CD4-positive, alpha-beta T cell treated with Interleukin-6 at 100 ng/mL for 8 hours (primary cell): ENCODE measurements at places on chromosomes 6 and 20.

GRCh38 chr6:33815854-33816253, 12.1 kb upstream of the MLN start:
- no peak for DNase-seq

DNA sequence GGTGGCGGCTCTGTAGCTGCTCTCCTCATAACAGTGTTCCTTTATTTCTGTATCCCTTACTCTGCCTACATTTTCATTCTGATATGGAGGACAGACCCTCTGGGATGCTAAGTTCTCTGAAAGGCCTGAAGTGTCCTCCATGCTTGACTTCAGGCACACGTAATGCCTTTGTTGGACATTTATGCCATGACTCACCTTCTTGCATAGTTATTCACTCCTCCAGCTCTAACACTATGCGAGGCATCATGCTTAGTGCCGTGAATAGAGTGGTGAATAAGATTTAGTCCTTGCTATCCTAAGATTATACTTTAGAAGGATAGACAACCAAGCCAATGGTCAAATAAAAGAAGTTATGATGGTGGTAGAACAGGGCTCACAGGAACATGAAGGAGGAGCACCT, 760.9 kb upstream of the FLRT3 start:
- DNase-seq = no peak

DNA sequence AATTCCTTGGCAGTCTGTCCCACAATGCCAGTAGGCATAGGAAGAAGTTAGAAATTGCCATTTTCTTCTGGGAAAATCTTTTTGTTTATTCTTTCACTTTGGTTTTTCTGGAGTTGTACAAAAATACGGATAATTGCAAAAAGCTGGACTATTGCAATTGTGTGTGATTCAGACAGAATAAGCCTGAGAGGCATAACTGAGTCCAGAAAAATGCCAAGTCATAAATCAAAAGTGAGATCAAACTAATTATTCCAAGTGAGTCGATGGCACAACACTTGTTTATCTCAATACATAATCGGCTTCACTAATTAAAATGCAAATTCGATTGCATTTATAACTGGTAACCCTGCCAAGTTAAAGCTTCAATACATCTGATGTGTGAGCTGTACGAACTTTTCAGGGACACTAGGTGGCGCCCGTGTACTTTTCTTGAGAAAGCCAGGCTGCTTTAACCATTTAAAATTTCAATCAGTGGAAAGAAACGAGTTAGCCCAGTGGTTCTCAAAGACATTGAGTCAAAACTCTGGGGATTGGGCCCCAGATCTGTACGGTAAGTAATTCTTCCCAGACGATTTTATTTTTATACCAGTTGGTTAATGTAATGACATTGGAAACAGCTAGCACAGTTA, 102.6 kb downstream of the LAMP5 start:
- DNase-seq = peak; percentile 29

DNA sequence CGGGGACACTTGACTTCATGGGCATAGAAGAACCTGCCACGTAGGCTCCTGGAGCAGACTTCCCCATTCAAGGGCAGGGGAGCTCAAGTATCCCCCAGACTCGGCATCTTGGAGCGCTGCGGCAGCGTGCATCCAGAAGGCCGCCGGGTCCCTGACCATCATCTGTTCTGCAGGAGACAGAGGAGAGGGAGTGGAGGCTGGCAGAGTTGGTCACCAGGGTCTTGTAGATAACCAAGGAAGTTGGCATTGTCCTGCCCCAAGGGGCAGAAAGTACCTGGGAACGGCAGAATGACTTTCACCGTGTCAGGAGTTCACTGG, 82.8 kb downstream of the TCP11 start:
- no peak for DNase-seq

- DNase-seq = no peak
Measured at GRCh38 chr6:72037006-72037405, 150.7 kb downstream of the RIMS1 start.

- DNase-seq = no peak
Measured at GRCh38 chr6:37889051-37889450, 69.5 kb downstream of the ZFAND3 start.

DNA sequence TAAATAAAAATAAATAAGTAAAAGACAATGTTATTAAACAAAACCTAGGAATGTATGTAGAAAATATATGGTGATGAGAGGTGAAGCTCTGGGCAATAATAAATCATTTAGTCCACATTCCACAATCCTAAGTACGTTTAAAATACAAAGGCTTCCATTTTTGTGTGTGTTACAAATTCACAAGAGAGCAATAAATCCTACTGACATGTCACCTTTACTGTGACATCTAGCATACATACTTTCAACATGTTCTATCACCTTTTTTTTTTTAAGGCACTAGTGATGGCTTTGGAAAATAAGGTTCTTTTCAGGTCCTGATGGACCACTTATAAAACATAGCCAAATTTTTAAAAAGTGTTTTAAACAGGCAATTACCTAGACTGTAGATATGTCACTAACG, 12.0 kb downstream of the REV3L start:
- no peak for DNase-seq

DNA sequence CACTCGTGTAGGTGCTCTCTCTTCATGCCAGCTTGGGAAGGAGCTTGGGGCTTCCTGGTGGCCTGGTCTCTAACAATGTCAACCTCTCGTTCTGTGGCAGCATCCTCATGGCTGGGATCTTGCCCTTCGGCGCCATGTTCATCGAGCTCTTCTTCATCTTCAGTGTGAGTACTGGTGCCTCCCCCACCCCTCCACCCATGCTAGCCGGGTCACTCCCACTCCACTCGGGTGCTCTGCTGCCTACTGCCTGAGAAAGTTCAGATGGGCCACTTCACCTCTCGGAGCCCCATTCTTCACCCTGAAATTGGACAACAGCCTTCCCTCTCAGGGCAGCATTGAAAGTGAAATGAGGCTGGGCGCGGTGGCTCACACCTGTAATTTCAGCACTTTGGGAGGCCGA, 48.8 kb downstream of the TM9SF4 start:
- no peak for DNase-seq

- DNase-seq = peak; percentile 85
Measured at GRCh38 chr20:34872622-34873224, at the start of gene GGT7. GGT7 (minus strand) TSS chr20:34872856; CDS start chr20:34872815, 41 bp downstream.

DNA sequence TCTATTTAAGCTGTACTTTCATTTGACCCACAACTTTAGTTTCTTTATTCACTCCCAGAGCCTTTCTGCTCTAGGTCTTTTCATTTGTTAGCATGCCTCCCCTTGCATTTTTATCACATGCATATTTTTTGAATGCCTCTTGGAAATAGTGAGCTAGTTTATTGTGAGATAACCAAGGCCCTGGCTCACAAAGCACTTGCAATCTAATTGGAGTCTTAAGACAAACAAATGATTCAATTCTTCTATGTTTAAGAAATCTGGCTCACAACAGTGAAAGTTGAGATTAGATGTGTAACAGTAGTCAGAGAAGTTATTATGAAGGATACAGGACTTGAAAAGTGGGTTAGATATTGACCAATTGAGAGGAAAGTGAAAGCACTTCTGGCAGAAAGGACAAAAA, 173.4 kb downstream of the MOXD1 start:
- DNase-seq = no peak
